ENCODE measurements at places on chromosomes 1 and 21. TPM values are rescaled to one million over a fixed set of nuclear protein-coding genes. Genes with fewer than 3 reads are reported as not detected.
A peak's percentile ranks its signal among the peaks of the same experiment; 100 is the strongest.

DNA sequence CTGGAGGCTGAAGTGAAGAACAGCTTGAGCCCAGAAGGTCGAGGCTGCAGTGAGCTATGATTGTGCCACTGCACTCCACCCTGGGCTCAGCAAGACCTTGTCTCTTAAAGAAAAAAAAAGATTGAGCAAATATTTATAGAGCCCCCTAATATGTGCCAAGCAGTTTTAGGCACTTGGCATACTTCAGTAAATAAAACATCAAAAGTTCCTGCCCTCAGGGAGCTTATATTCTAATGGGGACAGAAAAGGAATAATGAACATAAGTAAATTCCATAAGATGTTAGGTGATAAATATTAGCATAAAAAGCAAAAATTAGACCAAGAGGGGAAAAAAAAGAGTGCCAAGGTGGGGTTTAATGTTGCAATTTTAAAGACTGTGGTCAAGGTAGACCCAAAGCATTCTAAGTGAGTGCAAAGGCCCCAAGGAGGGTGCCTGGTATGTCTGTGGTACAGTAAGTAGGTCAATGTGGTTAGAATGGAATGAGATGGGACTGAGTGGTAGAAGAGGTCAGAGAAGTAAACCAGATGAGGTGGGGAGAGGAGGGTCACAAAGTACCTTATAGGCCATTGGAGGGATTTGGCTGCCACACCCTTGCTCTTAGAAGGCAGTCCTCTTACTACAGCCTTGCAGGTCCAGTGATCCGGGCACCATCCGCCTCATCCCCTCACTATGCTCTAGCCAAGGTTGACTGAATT, 2.2 kb upstream of the TOE1 start:
- peaks cover 5% of the 10 kb centered on the region for H3K4me1 ChIP-seq
- H3K4me3 ChIP-seq = peak overlapping the region; percentile 100
- no peak for DNase-seq
- no peak overlapping the region for H3K27ac ChIP-seq
- H3K27me3 ChIP-seq = no peaks in the 10 kb centered on the region

DNA sequence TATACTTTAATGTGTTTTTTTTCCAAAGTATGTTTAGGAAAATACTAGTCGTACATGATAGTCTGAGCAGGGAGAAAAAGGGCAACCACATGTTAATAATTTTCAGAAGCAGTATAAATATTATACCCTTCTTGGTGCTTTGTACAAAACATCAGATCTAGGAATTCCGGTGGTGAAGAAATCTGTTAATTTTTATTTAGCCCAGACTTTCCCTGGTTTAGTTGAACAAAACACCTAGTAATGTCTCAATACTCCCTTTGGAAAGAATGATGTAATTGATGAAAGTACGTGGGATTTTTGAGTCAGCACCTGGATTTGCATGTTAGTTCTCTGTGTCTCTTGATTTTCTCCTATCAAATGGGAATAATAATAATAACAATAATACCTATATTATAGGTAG, 38.4 kb upstream of the KCNK2 start:
- no peaks in the 10 kb centered on the region for H3K4me1 ChIP-seq
- H3K27me3 ChIP-seq = no peaks in the 10 kb centered on the region
- H3K4me3 ChIP-seq = no peak overlapping the region
- DNase-seq = no peak
- no peaks in the 10 kb centered on the region for H3K36me3 ChIP-seq

DNA sequence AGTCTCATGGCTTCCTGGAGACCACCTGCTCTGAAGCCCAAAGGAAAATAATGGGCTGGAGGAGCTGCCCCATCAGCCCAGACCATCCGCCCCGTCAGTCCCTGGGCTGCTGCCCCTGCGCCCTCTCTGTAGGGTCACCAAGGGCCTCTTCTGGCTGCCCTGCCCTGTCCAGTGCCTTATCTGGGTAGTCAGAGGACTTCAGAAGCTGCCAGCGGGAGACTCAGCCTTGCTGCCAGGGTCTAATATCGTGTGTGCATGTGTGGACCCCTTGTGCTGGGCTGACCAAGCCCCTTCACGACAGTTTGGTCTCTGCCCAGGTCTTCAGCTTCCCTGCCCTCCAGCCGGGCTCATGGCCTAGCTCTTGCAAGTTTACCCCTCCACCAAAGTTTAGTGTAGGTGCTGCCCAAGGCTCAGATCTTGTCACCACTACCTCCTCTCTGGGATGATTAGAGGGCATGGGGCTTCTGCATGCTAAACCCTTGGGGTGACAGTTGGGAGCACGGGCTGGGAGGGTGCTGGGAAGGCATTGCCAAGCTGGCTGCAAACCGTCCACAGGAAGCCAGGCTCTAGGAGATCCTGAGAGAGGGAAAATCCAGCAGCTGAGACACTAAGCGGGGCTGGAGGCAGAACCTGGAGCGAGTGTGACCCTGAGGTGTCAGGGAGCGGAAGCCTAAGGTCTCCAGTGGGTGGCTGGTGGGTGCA, 20.6 kb downstream of the NENF start:
- H3K4me3 ChIP-seq = no peak overlapping the region
- no peaks in the 10 kb centered on the region for H3K36me3 ChIP-seq
- H3K27ac ChIP-seq = no peak overlapping the region
- H3K27me3 ChIP-seq = no peaks in the 10 kb centered on the region

- no peaks in the 10 kb centered on the region for H3K27me3 ChIP-seq
- no peak overlapping the region for H3K27ac ChIP-seq
- peaks cover 22% of the 10 kb centered on the region for H3K36me3 ChIP-seq
- H3K4me3 ChIP-seq = no peak overlapping the region
- no peaks in the 10 kb centered on the region for H3K4me1 ChIP-seq
Measured at GRCh38 chr1:156804572-156805243, 11.9 kb downstream of the SH2D2A start.

DNA sequence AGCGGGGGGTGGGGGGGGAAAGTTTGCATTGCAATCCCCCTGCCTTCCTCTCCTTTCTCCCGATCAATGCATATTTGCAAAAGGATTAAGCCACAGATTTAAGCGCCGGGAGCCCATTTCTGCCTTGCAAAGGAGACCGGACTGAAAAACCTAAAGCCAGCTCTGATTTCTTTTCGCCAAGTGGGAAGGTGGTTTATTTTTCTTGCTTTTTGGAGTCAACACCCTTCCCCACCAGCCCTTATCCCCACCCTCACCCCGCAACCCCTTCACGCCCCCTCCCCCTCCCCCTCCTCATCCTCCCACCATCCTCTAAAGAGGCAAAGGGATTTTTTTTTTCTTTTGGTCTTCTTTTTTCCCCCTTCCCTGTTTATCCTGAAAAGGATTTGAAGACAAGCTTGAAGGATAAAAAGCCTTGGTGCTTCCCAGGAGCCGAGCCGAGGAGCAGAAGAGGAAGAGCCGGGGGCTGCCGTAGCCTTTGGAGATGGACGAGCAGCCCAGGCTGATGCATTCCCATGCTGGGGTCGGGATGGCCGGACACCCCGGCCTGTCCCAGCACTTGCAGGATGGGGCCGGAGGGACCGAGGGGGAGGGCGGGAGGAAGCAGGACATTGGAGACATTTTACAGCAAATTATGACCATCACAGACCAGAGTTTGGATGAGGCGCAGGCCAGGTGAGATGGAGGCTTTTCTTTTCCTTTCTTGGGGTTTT, 513 bp downstream of the PBX1 start:
- peaks cover 9% of the 10 kb centered on the region for H3K36me3 ChIP-seq
- H3K27me3 ChIP-seq = no peaks in the 10 kb centered on the region

DNA sequence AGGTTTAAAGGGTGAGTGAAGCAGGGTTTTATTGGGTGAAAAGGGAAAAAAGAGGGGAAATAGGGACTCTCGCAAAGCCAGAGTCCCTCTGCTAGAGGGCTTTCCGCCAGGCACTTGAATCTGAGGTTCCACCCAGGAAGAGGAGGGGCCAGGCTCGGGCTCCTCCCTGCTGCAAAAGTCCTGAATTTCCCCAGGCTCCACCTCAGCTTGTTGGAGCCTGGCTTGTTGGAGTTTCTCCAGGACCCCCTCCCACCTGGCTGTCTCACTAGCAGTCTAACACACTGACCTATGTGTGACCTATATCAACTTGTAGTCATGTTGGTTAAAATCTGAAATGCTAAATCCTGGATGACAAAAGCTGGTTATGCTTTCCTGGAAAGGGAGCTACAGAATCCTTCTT, 25.5 kb downstream of the GBP2 start:
- H3K36me3 ChIP-seq = peaks cover 14% of the 10 kb centered on the region
- no peak overlapping the region for H3K4me3 ChIP-seq
- peak; percentile 31 for DNase-seq
- H3K27ac ChIP-seq = no peak overlapping the region
- H3K27me3 ChIP-seq = no peaks in the 10 kb centered on the region

DNA sequence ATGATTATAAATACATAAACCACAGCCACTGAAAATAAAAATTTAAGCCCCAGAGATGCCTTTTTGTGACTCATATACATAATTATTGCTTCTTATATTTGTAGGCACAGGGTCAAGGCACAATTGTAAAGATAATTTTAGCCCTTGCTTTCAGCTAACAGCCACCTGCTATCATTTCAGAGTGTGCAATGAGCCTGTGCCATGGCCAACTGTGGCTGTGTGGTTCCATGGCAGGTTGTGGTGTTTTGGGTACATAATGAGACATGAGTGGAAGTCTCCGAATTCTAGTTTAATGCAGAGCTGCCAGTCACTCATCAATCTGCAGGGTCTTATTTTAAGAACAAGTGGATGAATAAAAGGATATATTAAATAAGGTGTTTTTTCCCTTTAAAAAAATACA, 346.9 kb upstream of the SNX7 start:
- no peaks in the 10 kb centered on the region for H3K36me3 ChIP-seq
- no peaks in the 10 kb centered on the region for H3K27me3 ChIP-seq
- no peak overlapping the region for H3K27ac ChIP-seq
- no peak overlapping the region for H3K4me3 ChIP-seq
- H3K4me1 ChIP-seq = no peaks in the 10 kb centered on the region

GRCh38 chr1:15676688-15677661, 7.1 kb upstream of the PLEKHM2 start:
- DNase-seq = no peak
- peaks cover 3% of the 10 kb centered on the region for H3K4me1 ChIP-seq
- no peak overlapping the region for H3K27ac ChIP-seq
- no peaks in the 10 kb centered on the region for H3K27me3 ChIP-seq
- H3K4me3 ChIP-seq = no peak overlapping the region
- H3K36me3 ChIP-seq = no peaks in the 10 kb centered on the region

- peak overlapping the region; percentile 71 for H3K4me3 ChIP-seq
- H3K36me3 ChIP-seq = no peaks in the 10 kb centered on the region
- no peaks in the 10 kb centered on the region for H3K27me3 ChIP-seq
- no peaks in the 10 kb centered on the region for H3K4me1 ChIP-seq
Measured at GRCh38 chr1:46199233-46199749, 1.1 kb upstream of the POMGNT1 start.

DNA sequence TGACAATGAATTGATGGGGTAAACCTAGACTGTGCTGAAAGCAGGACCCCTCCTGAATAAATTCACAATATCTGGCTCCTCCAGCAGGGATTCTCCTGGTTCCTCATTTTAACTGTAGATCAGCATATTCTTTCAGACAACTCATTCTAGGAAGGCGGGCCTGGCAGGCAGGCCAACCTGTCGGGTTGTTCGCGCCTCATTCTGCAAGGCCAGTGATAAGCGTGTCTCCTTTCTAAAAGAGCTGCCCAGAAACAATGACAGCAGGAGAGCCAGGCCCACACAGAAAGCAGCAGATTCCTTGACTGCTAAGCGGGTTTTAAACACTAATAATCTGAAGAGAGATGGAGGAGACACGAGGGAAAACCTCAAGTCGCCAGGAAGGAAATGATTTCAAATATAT, 70.0 kb downstream of the NTPCR start:
- no peak overlapping the region for H3K4me3 ChIP-seq
- H3K27ac ChIP-seq = no peak overlapping the region
- H3K4me1 ChIP-seq = no peaks in the 10 kb centered on the region
- H3K27me3 ChIP-seq = no peaks in the 10 kb centered on the region
- DNase-seq = no peak
- H3K36me3 ChIP-seq = peaks cover 12% of the 10 kb centered on the region

DNA sequence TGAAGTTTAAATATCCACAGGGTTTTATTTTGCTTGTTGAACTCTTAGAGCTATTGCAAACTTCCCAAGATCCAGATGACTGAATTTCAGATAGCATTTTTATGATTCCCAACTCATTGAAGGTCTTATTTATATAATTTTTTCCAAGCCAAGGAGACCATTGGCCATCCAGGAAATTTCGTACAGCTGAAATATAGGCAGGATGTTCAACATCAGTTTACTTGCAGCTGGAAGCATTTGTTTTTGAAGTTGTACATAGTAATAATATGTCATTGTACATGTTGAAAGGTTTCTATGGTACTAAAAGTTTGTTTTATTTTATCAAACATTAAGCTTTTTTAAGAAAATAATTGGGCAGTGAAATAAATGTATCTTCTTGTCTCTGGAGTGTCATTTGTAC, 32.8 kb upstream of the DDR2 start:
- no peak for DNase-seq
- H3K27me3 ChIP-seq = no peaks in the 10 kb centered on the region
- no peak overlapping the region for H3K27ac ChIP-seq
- no peaks in the 10 kb centered on the region for H3K36me3 ChIP-seq

- H3K4me3 ChIP-seq = no peak overlapping the region
- H3K27ac ChIP-seq = no peak overlapping the region
- H3K36me3 ChIP-seq = no peaks in the 10 kb centered on the region
- H3K27me3 ChIP-seq = no peaks in the 10 kb centered on the region
- no peak for DNase-seq
Measured at GRCh38 chr1:91830242-91831131, 55.5 kb downstream of the TGFBR3 start.

GRCh38 chr1:223714849-223715603, 2.7 kb downstream of the CAPN2 start:
- peaks cover 14% of the 10 kb centered on the region for H3K36me3 ChIP-seq
- H3K27ac ChIP-seq = no peak overlapping the region
- H3K27me3 ChIP-seq = peaks cover 25% of the 10 kb centered on the region
- DNase-seq = no peak
- no peak overlapping the region for H3K4me3 ChIP-seq

DNA sequence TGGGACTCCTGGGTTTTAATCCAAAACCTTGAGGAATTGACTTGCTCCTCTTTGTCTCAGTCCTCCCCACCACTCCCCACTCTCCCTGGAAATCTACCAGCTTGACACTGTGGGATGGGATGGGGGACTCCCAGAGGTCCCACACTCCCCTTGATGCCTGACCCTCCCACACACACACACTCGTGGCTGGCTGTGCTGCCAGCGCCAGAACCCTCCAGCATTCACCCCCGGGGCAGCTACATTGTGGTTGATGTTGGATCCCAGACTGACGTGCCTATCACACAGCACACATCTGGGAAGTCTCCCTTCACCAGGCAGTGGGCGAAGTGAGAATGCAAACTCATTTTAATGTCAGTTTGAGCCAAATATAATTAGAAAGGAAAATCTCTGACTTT, 10.0 kb downstream of the KIRREL1 start:
- H3K36me3 ChIP-seq = no peaks in the 10 kb centered on the region
- no peak for DNase-seq
- H3K27me3 ChIP-seq = no peaks in the 10 kb centered on the region
- no peak overlapping the region for H3K4me3 ChIP-seq

- no peaks in the 10 kb centered on the region for H3K4me1 ChIP-seq
- peak within 1 kb of the TSS; percentile 34 for H3K4me3 ChIP-seq
- no peaks in the 10 kb centered on the region for H3K36me3 ChIP-seq
- DNase-seq = peak; percentile 96
Measured at GRCh38 chr1:26862781-26863684, at the start of gene SFN. TSS of gene SFN (plus strand) at chr1:26863149. CDS start at chr1:26863213, 64 bp downstream.

- no peaks in the 10 kb centered on the region for H3K4me1 ChIP-seq
- no peak overlapping the region for H3K4me3 ChIP-seq
- no peak overlapping the region for H3K27ac ChIP-seq
- H3K27me3 ChIP-seq = no peaks in the 10 kb centered on the region
- DNase-seq = no peak
Measured at GRCh38 chr1:184826001-184826400, 71.3 kb upstream of the EDEM3 start.

- H3K27me3 ChIP-seq = peaks cover 8% of the 10 kb centered on the region
- H3K27ac ChIP-seq = no peak overlapping the region
- H3K4me3 ChIP-seq = peak overlapping the region; percentile 65
- no peaks in the 10 kb centered on the region for H3K36me3 ChIP-seq
- no peak for DNase-seq
Measured at GRCh38 chr1:94113589-94114226, 7.2 kb downstream of the ABCA4 start.

MMEL1 gene
- total RNA-seq = 0.59 TPM

OR10Z1 gene
- not detected for total RNA-seq

LAX1 gene
- total RNA-seq = not detected

KRTAP19-1 gene
- total RNA-seq = not detected

Data from H9 (cell line).